ENCODE measurements at places on chromosomes 1 and 21. TPM values are rescaled to one million over a fixed set of nuclear protein-coding genes. Genes with fewer than 3 reads are reported as not detected.
A peak's percentile ranks its signal among the peaks of the same experiment; 100 is the strongest.

DNA sequence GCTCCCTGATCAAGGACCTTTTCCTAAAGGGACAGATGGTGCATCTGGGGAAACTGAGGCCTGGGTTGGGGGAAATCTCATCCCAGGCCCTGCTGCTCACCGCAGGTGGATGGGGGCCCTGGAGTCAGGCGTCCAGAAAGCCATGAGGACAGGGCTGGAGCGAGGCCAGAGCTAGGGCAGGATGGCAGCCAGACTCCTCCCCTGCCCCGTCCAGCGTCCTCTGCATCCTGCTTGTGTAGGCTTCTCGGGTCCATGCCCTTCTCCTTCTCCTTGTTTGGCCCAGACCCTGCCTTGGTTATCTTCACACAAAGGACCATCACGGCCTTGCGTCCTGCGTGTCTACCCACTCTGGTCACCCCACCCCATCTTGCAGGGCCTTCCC lies 43.0 kb downstream of the TRIM11 start:
- H3K27ac ChIP-seq, result peak overlapping the region; percentile 56
- DNase-seq, result no peak

DNA sequence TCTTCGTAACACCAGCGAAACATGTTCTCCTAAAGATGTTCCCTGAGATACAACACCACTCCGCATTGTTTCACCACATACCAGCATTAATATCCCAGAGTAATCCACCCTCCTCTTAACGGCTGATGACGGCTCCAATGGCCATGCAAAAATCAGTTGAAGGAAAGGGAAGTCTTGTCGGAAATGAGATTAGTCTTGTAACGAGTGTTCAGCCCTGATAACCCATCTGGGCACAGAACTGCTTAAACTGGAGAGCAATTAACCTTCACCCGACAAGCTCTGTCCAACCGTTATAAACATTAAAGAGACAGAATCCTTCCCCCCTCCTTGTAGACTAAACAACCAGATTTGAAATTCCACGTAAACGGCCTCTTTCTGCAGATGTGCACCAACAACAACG lies 21.9 kb downstream of the ERG start:
- peaks cover 15% of the 10 kb centered on the region for H3K4me1 ChIP-seq
- DNase-seq, result no peak
- H3K27me3 ChIP-seq, result no peaks in the 10 kb centered on the region
- H3K36me3 ChIP-seq, result no peaks in the 10 kb centered on the region
- no peak overlapping the region for H3K4me3 ChIP-seq

- no peak for DNase-seq
- H3K36me3 ChIP-seq, result no peaks in the 10 kb centered on the region
- H3K4me1 ChIP-seq, result no peaks in the 10 kb centered on the region
- no peaks in the 10 kb centered on the region for H3K27me3 ChIP-seq
- no peak overlapping the region for H3K27ac ChIP-seq
- no peak overlapping the region for H3K4me3 ChIP-seq
Measured at GRCh38 chr1:247273013-247273412, 17.1 kb downstream of the VN1R5 start.

Gene MAP3K21
- 0.31 TPM for total RNA-seq

Gene OR2G3
- not detected for total RNA-seq

Gene ERG
- total RNA-seq, result 7.0 TPM

DNA sequence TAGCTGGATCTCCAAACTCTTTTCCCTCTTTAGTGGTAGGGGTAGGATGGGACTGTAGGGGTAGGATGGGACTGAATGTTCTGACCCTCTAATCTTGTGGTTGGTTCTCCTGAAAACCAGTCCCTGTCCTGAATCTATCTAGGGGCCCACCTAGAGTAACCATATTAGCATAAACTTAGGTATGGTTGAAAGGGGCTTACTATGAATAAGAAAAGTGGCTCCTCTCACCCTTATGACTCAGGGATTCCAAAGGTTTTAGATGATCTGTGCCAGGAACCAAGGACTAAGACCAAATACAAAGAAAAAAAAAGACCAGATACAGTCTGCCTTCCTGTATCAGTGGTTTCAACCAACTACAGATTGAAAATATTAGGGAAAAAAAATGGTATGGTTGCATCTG lies 28.9 kb downstream of the RNF2 start:
- no peak overlapping the region for H3K4me3 ChIP-seq
- no peaks in the 10 kb centered on the region for H3K27me3 ChIP-seq
- no peaks in the 10 kb centered on the region for H3K36me3 ChIP-seq
- H3K27ac ChIP-seq, result no peak overlapping the region

DNA sequence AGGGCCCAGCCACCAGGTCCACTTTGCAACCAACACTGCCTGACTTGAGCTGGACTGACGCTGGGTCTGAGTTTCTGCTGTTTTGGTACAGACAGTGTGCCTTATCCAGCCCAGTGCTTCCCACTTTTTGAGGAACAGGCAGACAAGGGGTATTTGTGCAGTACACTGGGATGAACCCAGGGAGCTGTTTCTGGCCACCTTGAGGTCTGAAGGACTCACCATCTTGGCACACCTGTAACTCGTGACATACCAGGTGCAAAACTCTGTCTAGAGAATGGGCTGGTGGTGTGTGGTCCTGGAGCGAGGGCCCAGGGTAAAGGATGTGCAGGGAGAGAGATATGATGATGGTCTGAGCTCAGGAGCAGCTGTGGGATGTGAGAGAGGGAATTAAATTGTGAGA lies 148.6 kb downstream of the PCP4 start:
- H3K4me3 ChIP-seq, result no peak overlapping the region
- H3K4me1 ChIP-seq, result no peaks in the 10 kb centered on the region
- H3K27ac ChIP-seq, result no peak overlapping the region
- H3K36me3 ChIP-seq, result no peaks in the 10 kb centered on the region

Gene PAX7
- 5.1 TPM for total RNA-seq

GRCh38 chr1:58401991-58402390 lies 144.5 kb downstream of the OMA1 start:
- no peaks in the 10 kb centered on the region for H3K27me3 ChIP-seq
- H3K4me1 ChIP-seq, result no peaks in the 10 kb centered on the region
- no peak overlapping the region for H3K4me3 ChIP-seq

GRCh38 chr1:159532922-159533321 lies 2.9 kb downstream of the OR10J5 start:
- H3K27me3 ChIP-seq, result no peaks in the 10 kb centered on the region
- DNase-seq, result no peak
- H3K27ac ChIP-seq, result no peak overlapping the region
- H3K36me3 ChIP-seq, result no peaks in the 10 kb centered on the region
- H3K4me3 ChIP-seq, result no peak overlapping the region

GRCh38 chr1:41615316-41615715 lies 130.8 kb upstream of the EDN2 start:
- peaks cover 15% of the 10 kb centered on the region for H3K4me1 ChIP-seq
- no peaks in the 10 kb centered on the region for H3K27me3 ChIP-seq
- H3K27ac ChIP-seq, result no peak overlapping the region
- no peak overlapping the region for H3K4me3 ChIP-seq
- no peaks in the 10 kb centered on the region for H3K36me3 ChIP-seq
- no peak for DNase-seq

Gene DCDC2B
- total RNA-seq, result not detected

GRCh38 chr1:44610527-44611148 lies 63.6 kb downstream of the TMEM53 start:
- no peak overlapping the region for H3K4me3 ChIP-seq
- H3K27ac ChIP-seq, result no peak overlapping the region
- no peaks in the 10 kb centered on the region for H3K4me1 ChIP-seq
- no peak for DNase-seq
- H3K36me3 ChIP-seq, result no peaks in the 10 kb centered on the region
- H3K27me3 ChIP-seq, result no peaks in the 10 kb centered on the region

GRCh38 chr1:21069549-21069948 lies 107.1 kb downstream of the EIF4G3 start:
- peaks cover 30% of the 10 kb centered on the region for H3K4me1 ChIP-seq
- no peak for DNase-seq
- H3K36me3 ChIP-seq, result no peaks in the 10 kb centered on the region
- peak overlapping the region; percentile 1 for H3K27ac ChIP-seq
- no peak overlapping the region for H3K4me3 ChIP-seq
- H3K27me3 ChIP-seq, result no peaks in the 10 kb centered on the region

DNA sequence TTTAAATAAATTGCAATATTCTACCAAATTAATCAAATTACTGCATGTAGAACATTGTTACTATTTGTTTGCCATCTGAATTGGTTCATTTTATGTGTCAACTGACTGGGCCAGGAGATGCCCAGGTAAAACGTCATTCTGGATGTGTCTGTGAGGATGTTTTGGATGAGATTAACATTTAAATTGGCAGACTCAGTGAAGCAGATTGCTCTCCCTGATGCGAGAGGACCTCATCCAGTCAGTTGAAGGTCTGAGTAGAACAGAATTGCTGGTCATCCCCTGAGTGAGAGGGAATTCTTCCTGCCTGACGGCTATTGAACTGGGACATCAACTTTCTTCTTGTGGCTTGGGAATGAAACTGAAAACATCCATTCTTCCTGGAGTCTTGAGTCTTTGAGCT lies 122.0 kb upstream of the GREM2 start:
- H3K27me3 ChIP-seq, result no peaks in the 10 kb centered on the region
- no peak overlapping the region for H3K27ac ChIP-seq
- H3K4me1 ChIP-seq, result no peaks in the 10 kb centered on the region
- no peak overlapping the region for H3K4me3 ChIP-seq
- no peak for DNase-seq

GRCh38 chr1:109644670-109645069 lies 11.2 kb upstream of the GSTM4 start:
- no peak for DNase-seq
- H3K27ac ChIP-seq, result no peak overlapping the region
- no peaks in the 10 kb centered on the region for H3K27me3 ChIP-seq
- no peaks in the 10 kb centered on the region for H3K36me3 ChIP-seq

DNA sequence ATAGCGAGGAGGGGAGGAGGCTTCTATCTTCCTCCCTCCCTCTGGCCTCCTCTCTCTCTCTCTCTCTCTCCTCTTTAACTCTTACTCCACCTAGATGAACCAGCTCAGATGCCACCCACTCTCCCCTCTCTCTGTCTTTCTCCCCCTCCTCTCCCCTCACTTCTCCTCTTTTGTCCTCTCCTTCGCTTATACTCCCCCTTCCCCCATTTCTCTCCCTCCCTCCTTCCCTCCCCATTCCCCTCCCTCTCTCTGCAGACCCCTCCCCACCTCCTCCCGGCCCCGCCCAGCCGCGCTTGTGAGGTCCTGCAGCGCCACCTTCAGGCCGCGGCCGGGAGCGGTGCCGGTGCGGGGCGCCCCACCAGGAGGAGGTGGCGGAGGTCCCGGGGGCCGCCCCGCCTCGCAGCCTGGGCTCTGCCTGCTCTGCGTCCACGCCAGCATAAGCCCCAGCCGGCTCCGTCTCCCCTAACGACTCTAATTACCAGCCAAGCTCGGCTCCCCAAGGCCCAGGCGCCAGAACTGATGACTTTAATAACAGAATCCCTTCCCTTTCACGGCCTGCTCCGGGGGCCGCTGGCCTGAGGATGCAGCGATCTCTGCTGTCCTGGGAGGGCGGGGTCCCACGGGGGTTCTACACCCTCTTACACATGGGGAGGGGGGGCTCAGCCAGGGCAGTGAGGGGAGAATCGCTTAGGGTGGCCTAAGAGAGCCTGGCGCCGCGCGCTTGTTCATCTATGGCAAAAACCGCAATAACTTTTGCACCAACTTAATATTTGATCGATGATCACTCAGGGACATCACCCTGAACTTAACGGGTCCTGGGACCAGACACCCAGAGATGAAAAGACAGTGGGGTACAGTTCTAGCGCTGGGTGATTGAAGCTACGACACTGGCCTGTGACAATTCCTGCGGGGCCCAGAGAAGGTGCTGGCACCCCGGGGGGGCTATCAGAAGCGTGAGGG lies 637.3 kb downstream of the MATN1 start:
- DNase-seq, result no peak
- H3K4me1 ChIP-seq, result no peaks in the 10 kb centered on the region
- no peaks in the 10 kb centered on the region for H3K36me3 ChIP-seq
- no peak overlapping the region for H3K27ac ChIP-seq
- H3K27me3 ChIP-seq, result peaks cover 4% of the 10 kb centered on the region

GRCh38 chr21:46622226-46622625 lies 13.2 kb upstream of the PRMT2 start:
- peak; percentile 17 for DNase-seq
- peaks cover 6% of the 10 kb centered on the region for H3K27me3 ChIP-seq
- H3K4me1 ChIP-seq, result no peaks in the 10 kb centered on the region

Gene AGPAT3
- 58.7 TPM for total RNA-seq

Gene S100B
- total RNA-seq, result not detected

- no peaks in the 10 kb centered on the region for H3K36me3 ChIP-seq
- H3K4me3 ChIP-seq, result no peak overlapping the region
- H3K27ac ChIP-seq, result no peak overlapping the region
- DNase-seq, result no peak
- no peaks in the 10 kb centered on the region for H3K4me1 ChIP-seq
- no peaks in the 10 kb centered on the region for H3K27me3 ChIP-seq
Measured at GRCh38 chr1:101275672-101276071, 38.9 kb downstream of the S1PR1 start.

Gene APOBEC4
- not detected for total RNA-seq

Gene SPRR5
- not detected for total RNA-seq

Gene USH2A
- total RNA-seq, result not detected

DNA sequence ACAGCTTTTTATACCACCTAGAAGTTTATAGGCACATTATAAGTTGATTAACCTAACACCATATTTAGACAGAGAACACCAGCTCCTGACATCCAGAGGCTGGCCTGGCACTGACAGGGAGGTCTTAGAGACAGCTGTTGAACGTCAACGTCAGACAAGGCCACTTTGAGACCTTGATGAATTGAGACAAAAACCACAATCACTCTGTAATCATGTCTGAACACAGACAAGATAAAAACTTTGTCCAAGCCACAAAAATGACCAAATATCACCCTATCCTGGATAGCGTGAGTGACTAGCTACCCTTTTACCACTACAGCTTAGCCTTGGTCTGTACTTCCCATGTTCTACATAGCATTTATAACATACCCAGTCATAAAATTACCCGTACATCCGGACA lies 403.6 kb upstream of the CHRM3 start:
- no peak for DNase-seq
- H3K36me3 ChIP-seq, result no peaks in the 10 kb centered on the region
- H3K27me3 ChIP-seq, result no peaks in the 10 kb centered on the region
- H3K27ac ChIP-seq, result no peak overlapping the region
- no peaks in the 10 kb centered on the region for H3K4me1 ChIP-seq

GRCh38 chr21:30415993-30416392 lies 9.7 kb downstream of the KRTAP13-3 start:
- no peak overlapping the region for H3K27ac ChIP-seq
- no peak for DNase-seq
- H3K4me3 ChIP-seq, result no peak overlapping the region
- no peaks in the 10 kb centered on the region for H3K27me3 ChIP-seq
- no peaks in the 10 kb centered on the region for H3K4me1 ChIP-seq

DNA sequence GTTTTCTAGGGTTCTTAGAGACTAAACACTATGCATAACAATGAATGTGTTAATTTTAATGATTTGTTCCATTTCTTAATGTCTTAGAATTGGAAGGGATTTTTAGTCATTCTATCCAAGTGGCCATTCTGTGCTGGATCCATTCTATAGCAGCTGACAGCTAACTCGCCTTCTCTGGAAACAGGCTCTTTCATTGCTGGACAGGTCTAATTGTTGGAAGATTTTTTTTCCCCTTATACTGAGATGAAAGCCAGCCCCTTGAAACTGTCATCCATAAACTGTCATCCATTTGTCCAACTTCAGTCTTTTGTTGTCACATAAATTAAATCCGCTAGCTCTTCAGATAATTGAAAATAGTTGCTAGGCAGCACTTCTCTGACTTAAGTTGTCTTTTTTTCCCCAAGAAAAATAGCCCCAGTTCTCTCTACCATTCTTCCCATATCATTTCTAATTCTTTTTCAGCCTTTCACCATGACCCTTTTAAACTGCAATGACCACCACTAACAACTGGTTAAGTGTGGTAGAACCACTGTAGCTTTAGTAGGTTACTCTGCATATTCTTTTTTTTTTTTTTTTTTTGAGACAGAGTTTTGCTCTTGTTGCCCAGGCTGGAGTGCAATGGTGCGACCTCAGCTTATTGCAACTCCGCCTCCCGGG lies 19.7 kb downstream of the AK4 start:
- no peak for DNase-seq
- no peaks in the 10 kb centered on the region for H3K36me3 ChIP-seq
- H3K27ac ChIP-seq, result no peak overlapping the region
